Activated naive CD4-positive, alpha-beta T cell treated with anti-CD3 and anti-CD28 coated beads, Interleukin-2, amount 50 U/mL, for 16 hours (primary cell): ENCODE measurements at places on chromosomes 1 and 21.

- no peak for DNase-seq
Measured at GRCh38 chr1:55700359-55701130, 485.4 kb upstream of the USP24 start.

DNA sequence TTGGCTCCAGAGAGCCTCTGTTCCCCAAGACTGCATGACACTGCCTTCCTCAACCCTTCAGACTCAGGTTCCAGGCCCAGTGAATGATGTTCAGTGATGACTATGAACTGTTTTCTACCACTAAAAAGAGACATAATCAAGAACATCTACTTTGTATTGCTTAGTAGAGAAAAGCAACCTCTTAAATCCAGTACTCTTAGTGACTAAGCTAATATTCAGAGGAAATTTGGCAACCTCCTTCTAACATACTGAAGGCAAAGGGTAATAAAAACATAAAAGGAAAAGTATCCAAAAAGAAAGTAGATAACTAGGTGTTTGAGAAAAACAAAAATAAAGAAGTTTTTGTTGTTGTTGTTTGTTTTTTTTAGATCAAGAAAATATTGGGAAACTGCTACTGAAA, 153.3 kb upstream of the RUNX1 start:
- no peak for DNase-seq

GRCh38 chr21:39452207-39452969, 618 bp downstream of the SH3BGR start:
- DNase-seq = no peak

DNA sequence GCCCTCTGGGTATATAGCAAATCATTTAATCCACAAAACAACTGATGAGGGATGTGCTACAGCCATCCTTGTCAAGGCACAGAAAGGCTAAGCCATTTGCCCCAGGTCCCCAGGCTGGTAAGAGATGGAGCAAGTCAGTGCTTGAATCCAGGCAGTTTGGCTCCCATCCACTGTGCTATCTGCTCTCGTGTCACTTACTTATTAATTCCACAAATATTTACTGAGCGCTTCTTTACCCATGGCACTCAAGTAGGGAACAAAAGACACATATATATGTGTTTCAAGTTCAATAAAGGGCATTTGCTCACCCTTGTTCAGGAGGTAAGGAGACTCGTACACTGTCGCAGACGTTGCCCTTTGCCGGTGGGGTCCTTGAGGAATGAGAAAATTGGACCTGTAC, 38.6 kb upstream of the MPZL1 start:
- DNase-seq = no peak

DNA sequence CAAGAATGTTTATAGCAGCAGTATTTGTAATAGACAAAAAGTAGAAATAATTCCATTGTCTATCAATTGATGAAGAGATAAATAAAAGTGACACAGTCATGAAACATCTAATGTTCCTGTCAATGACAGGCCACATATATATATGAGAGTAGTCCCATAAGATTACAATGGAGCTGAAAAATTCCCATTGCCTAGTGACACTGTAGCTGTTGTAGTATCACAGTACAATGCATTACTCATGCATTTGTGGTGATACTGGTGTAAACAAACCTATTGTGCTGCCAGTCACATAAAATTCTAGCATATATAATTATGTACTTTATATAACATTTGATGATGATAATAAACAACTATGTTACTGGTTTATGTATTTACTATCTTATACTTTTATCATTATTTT, 141.9 kb upstream of the LYPLAL1 start:
- DNase-seq = no peak

GRCh38 chr1:78408192-78408591, 82.6 kb upstream of the PTGFR start:
- DNase-seq = no peak

DNA sequence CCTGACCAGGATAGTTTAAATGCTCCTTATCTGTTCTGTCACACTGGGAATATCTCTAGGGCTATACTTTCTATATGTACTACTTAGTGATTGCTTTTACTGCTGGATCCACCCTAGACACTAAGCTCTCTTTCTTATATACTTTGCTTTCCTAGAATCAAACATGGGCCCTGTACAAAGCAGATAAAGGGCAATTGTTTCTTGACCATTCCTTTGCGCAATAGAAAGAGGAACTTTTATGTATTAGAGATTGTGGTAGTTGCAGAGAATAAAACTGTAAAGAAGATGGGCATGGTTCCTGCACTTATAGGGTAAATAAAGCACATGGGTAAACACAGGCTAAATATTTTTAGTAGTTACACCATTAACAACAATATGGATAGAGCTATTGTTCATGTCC, 58.8 kb downstream of the ATP6V1G3 start:
- no peak for DNase-seq

DNA sequence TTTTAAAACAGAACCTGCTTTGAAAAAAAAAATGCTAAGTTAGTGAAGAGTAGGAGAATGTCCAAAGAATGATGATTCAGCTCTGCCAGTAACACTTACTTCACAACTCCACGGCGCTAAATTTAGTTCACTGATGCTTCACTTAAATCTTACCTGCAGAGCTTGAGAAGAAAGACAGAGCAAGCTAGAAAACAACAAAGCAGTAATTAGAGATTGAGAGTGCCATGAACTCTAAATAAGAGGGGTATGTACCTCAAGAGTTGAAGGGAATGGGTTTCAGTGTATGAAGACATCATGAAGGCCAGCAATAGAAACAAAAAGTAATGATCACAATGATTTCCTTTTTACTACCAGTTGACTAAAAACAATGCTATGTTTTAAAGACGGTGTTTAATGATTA, 32.8 kb downstream of the EPRS1 start:
- DNase-seq = no peak

DNA sequence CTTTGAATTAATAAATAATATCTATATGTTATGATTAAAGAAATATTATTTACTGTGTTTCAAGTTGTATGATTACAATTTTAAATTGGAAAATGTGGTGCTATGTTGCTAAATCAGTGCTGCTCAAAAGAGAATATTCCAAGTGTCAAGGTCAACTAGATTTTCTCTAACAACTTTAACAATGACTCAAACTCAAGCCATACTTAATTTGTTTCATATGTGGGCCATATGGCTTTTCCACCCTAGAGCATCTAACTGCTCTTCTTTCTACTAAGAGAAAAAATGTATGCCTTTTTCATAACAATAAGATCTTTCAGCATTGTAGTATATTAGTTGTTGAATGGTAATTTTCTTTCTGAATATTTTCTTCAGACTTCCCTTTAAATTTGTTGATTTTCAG, 8.3 kb upstream of the SYT14 start:
- DNase-seq = no peak

GRCh38 chr1:186653312-186653711, 26.9 kb downstream of the PTGS2 start:
- no peak for DNase-seq

DNA sequence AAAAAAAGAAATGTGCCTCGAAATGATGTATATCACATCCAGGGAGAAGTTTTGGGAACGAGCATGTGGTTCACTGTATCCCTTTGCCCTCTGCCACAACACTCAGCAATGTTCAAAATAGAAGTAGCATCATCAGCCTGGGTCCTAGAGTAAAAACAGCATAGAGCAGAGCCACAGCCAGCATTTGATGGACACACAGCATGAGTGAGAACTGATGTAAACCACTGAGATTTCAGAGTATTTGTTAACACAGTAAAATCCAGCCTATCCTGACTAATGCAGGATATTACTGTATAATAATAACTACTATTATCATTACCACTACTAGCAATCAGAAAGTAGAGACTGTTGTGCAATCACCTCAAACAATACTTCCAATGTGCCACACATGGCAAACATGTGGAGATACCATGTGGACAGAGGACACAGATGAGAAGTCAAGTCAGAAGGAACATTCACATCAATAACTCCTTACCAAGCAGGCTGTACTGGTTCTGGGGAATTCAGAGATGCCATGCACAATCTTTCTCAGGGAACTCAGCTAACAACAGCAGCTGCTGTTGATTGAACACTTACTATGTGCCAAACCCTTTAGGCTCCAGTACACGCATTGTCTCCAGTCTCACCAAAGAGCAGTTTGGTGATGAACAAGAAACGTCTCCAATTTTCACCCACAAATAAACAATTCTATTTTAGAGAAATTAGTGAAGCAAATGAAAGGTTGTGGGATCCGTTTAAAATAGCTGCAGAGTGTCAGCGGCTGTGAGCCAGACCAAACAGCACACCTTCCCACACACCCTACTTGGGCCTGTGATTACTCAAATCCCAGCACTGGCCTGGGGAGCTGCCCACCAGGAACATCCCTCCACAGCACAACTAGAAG, 16.6 kb upstream of the GFI1 start:
- DNase-seq = no peak

- DNase-seq = no peak
Measured at GRCh38 chr1:172795741-172796140, 136.8 kb downstream of the FASLG start.

DNA sequence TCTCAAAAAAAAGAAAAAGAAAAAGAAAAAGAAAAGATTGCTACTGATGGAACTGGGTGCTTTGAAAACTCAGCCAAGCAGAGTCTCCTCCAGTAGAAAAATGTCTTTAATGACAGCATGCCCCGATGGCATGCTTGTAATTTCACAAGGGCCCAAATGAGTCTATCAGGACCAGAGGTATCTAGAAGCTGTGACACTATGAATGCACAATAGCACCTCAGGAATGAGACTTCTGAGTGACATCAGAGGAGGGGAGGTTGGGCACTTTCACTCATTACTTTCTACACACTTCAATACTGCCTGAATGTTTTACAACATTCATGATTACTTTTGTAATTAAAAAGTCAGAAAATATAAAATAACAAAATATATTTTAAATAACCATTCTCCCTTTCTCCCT, 15.1 kb upstream of the CD58 start:
- no peak for DNase-seq

- DNase-seq = peak; percentile 77
Measured at GRCh38 chr1:167555971-167556714, 2.6 kb upstream of the CREG1 start.

- no peak for DNase-seq
Measured at GRCh38 chr1:197521118-197521739, 253.2 kb downstream of the CRB1 start.

DNA sequence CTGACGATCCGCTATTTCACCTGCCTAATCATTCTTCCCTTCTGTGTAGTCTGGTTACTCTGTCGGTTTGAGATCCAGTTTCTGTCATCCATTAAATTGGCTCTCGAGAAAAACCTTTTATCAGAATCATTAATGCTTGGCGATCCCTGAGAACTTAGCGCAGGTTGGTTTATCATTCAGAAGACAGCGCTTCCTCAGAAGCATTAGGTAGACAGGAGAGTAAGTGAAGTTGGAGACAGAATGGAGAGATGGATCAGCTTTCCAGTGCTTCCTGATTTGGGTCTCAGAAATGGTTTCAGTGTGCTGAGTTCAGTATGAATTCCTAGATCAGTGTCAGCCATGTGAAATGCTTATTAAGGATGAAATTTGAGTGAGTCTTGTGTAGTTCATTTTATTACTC, 1.3 kb downstream of the USP1 start:
- no peak for DNase-seq

DNA sequence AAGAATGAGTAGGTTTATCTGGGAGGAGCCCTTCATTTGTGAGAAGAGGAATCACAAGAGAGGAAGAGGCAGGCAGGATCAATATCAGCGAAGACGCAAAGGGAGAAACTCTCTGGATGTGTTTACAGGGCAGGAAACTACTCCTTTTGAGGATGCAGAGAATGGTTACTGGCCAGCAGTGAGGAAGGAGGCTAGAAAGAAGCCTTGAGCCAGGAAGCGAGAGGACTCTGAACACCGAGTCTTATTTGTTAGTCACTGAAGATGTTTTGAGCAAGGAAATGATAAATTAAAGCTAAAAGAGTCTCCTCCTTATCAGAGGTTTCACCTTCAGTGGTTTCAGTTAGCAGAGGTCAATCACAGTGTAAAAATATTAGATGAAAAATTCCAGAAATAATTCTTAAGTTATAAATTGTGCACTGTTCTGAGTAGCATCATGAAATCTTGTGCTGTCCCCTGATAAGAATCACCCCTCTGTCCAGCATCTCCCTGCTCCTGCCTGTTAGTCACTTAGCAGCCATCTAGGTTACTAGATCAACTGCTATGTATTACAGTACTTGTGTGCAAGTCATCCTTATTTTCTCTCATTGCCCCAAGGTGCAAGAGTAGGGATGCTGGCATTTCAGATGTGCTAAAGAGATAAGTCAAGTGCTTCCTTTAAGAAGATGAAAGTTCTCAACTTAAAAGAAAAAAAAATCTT, 43.5 kb downstream of the WLS start:
- no peak for DNase-seq

- no peak for DNase-seq
Measured at GRCh38 chr1:91645031-91645430, 144.4 kb downstream of the CDC7 start.

GRCh38 chr1:171973421-171973820, 132.1 kb downstream of the DNM3 start:
- DNase-seq = no peak

GRCh38 chr1:1179983-1180861, 6.5 kb downstream of the TTLL10 start:
- DNase-seq = no peak

DNA sequence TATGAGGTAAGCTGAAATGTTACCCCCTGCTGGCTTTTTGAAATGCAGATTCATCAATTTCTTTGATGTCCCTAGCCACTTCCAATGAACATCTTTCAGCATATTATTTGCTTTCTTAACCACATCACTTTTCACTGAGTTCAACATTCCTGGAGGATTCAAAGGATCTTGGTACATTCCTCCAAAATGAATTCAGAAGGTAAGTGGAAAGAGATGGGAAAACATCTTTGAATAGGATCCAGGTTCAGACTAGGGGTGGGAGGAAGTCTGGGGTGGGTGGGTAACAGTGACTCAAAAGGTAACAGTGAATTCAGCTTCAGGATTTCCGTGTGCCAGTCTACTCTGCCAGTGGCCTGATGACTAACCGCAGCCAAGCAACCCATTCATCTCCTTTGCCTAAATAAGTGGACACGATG, 180.7 kb downstream of the ZC3H11B start:
- no peak for DNase-seq

- no peak for DNase-seq
Measured at GRCh38 chr1:2212274-2212531, 15.9 kb upstream of the SKI start.

GRCh38 chr1:226672339-226672762, 66.7 kb downstream of the ITPKB start:
- DNase-seq = no peak

GRCh38 chr1:119862276-119862675, 34.0 kb downstream of the ADAM30 start:
- no peak for DNase-seq

GRCh38 chr1:236686815-236687160, 489 bp downstream of the ACTN2 start:
- DNase-seq = no peak

DNA sequence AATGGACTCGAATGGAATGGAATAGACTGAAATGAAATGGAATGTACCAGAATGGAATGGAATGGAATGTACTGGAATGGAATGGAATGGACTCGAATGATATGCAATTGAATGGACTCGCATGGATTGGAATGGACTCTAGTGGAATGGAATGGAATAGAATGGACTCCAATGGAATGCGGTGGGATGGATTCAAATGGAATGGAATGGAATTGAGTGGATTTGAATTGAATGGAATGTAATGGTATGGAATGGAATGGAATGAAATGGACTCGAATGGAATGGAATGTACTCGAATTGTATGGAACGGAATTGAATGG, 99.6 kb upstream of the FBXO28 start:
- no peak for DNase-seq

GRCh38 chr1:91549041-91549735, 48.5 kb downstream of the CDC7 start:
- DNase-seq = no peak
